ENCODE measurements at places on chromosomes 1 and 21.
A peak's percentile ranks its signal among the peaks of the same experiment; 100 is the strongest.

- no peak overlapping the region for H3K27ac ChIP-seq
- peaks cover 3% of the 10 kb centered on the region for H3K4me1 ChIP-seq
- H3K4me3 ChIP-seq = no peak overlapping the region
- no peak for DNase-seq
Measured at GRCh38 chr1:234763367-234763766, 153.4 kb upstream of the IRF2BP2 start.

GRCh38 chr1:196317535-196318522 lies 290.4 kb downstream of the KCNT2 start:
- H3K27me3 ChIP-seq = no peaks in the 10 kb centered on the region
- no peaks in the 10 kb centered on the region for H3K4me1 ChIP-seq
- H3K36me3 ChIP-seq = no peaks in the 10 kb centered on the region
- DNase-seq = peak; percentile 62
- no peak overlapping the region for H3K27ac ChIP-seq

DNA sequence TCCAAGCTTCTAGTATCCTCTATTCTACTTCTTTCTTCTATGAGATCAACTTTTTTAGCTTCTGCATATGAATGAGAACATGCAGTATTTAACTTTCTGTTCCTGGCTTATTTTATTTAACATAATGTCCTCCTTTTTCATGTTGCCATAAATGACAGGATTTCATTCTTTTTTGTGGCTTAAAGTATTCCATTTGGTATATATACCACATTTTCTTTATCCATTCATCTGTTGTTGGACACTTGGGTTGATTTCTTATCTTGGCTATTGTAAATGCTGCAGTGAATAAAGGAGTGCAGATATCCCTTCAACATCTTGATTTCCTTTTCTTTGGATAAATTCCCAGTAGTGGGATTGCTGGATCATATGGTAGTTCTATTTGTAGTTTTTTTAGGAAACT lies 209.6 kb downstream of the GPR52 start:
- no peak for DNase-seq
- no peak overlapping the region for H3K4me3 ChIP-seq
- H3K36me3 ChIP-seq = no peaks in the 10 kb centered on the region
- H3K27me3 ChIP-seq = no peaks in the 10 kb centered on the region

DNA sequence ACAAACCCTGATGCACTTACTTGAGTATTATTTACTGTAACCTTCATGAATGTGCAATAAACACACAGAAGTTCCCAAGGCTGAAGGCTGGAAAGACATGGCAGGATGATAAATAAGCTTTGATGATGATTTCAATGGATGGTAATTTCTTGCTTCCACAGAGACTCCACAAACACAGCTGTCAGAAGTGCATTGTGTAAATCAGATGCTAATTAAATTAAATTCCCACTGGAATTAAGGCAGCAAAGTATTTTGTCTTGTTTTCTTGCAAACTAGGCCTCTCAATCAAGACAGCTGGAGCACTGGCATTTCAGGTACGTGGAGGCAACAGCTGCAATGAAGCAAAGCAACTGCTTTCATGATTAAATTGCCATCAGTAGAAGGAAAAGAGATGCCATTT lies 24.1 kb downstream of the FAM177B start:
- H3K36me3 ChIP-seq = no peaks in the 10 kb centered on the region
- DNase-seq = no peak
- H3K27ac ChIP-seq = no peak overlapping the region
- H3K4me3 ChIP-seq = no peak overlapping the region
- H3K4me1 ChIP-seq = no peaks in the 10 kb centered on the region

GRCh38 chr1:53182111-53182593 lies 14.5 kb upstream of the CPT2 start:
- H3K27me3 ChIP-seq = no peaks in the 10 kb centered on the region
- no peak overlapping the region for H3K4me3 ChIP-seq
- DNase-seq = peak; percentile 88
- peak overlapping the region; percentile 88 for H3K27ac ChIP-seq

GRCh38 chr21:26962621-26963181 lies 4.2 kb downstream of the ADAMTS5 start:
- DNase-seq = no peak
- no peak overlapping the region for H3K4me3 ChIP-seq
- H3K27ac ChIP-seq = no peak overlapping the region
- peaks cover 34% of the 10 kb centered on the region for H3K27me3 ChIP-seq

DNA sequence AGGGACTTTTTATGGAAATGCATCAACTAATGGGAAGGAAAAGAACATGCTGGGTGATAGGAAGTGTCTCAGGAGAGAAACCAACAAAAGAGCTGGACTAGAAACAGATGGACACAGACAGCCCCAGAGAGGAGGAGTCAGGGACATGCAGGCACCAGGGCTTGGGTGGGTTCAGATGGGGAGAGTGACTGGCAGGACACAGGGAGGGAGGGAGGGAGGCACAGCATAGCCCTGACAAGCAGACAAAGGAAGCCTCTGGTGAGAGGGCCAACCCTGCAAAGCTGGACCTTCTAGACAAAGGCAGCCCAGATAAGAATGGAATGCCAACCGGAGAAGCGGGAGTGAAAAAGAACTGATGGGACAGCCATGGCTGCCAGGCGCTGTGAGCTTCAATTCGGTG lies 568.8 kb downstream of the AJAP1 start:
- no peaks in the 10 kb centered on the region for H3K4me1 ChIP-seq
- DNase-seq = no peak
- no peak overlapping the region for H3K4me3 ChIP-seq
- no peaks in the 10 kb centered on the region for H3K36me3 ChIP-seq
- H3K27me3 ChIP-seq = peaks cover 15% of the 10 kb centered on the region

DNA sequence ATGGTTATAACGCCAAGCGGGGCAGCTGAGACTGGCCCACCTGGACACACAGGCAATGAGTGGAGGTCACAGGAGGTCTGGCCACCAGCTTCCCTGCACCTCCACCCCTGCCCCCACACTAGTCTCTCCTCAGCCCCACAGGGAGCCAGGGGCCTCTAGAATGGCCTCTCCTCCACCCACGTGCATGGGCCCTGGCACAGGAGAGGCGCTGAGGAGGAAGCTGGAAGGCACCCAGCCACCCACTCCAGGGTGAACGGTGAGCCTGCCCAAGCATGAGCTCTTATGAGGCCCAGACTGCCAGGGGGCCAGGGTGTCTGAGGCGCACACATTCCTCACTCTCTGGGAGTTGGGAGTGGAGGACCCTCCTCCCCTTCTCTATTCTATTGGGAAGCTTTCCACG lies 22.2 kb downstream of the LRP8 start:
- H3K36me3 ChIP-seq = no peaks in the 10 kb centered on the region
- H3K27me3 ChIP-seq = no peaks in the 10 kb centered on the region
- DNase-seq = no peak
- H3K4me3 ChIP-seq = no peak overlapping the region

DNA sequence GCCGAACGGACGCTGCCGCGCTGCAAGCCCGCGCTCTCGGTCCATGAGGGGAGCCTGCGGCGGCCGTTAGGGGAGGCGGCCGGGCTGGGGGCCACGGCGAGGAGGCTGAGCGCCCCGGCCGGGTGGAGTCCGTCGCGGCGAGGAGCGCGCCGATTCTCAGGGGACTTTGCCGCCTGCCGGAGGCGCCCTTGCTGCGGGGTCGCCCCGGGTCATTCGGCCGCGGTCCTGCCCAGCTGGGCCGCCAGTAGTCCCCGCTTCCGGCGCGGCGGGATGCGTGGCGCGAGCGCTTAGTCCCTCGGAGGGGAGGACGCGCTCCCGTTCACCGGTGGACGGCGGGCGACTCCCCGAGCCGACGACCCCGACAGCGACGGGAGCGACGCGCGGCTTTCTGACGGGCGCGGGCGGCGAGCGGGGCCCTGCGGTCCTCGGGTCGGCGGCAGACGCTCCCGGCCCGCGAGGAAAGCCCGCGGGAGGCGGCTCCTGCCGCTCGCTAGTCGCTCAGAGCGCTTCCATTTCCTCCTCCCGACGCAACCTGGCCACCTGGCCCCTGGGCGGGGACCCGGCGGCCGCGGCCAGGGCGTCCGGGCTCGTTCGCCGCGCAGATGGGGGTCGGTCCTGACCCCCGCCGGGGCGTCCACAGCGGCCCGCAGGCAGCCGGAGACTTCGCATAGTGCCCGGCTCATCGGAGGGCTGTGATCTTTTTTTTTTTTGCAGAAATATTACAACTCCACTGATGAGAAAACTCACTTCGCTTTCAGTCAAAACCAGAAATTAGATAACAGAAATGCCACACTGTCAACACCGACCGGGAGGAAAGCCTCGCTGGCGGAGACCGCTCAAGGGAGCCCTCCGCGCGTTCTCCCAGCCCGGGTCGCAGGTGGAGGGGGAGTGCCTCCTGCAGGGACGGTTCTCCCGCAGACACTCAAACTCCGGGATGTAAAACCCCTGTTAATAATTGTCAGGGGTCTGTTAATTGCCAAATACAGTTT lies 641 bp upstream of the ZBTB21 start:
- peak overlapping the region; percentile 100 for H3K27ac ChIP-seq
- H3K4me3 ChIP-seq = peak overlapping the region; percentile 74
- peak; percentile 58 for DNase-seq
- no peaks in the 10 kb centered on the region for H3K36me3 ChIP-seq

GRCh38 chr1:209844695-209845407 lies 17.1 kb downstream of the UTP25 start:
- no peaks in the 10 kb centered on the region for H3K27me3 ChIP-seq
- no peaks in the 10 kb centered on the region for H3K36me3 ChIP-seq
- no peak overlapping the region for H3K27ac ChIP-seq
- H3K4me1 ChIP-seq = no peaks in the 10 kb centered on the region

- H3K27me3 ChIP-seq = no peaks in the 10 kb centered on the region
- DNase-seq = peak; percentile 62
- no peak overlapping the region for H3K4me3 ChIP-seq
Measured at GRCh38 chr1:210448297-210448892, 119.7 kb downstream of the HHAT start.

DNA sequence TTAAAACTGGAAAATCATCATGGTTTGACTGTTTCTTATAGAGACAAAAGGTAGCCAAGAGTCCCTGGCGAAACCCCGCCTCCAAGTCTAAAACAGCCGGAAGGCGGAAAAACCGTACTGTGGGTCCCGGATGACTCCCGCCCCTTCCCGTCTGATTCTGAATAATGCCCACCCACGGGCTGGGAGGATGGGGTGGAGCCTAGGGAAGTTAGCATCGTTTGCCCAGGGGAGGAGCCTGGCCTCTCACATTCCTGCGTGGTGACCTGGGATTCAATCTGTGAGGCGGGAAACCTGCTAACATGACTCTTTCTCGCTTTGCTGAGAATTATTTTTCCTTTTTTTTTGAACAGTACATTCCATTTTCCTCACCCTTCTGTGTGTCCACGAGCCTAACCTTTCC lies 124.9 kb downstream of the KCNK1 start:
- no peak for DNase-seq
- H3K4me3 ChIP-seq = no peak overlapping the region
- no peaks in the 10 kb centered on the region for H3K27me3 ChIP-seq
- H3K27ac ChIP-seq = no peak overlapping the region
- no peaks in the 10 kb centered on the region for H3K36me3 ChIP-seq
- no peaks in the 10 kb centered on the region for H3K4me1 ChIP-seq

DNA sequence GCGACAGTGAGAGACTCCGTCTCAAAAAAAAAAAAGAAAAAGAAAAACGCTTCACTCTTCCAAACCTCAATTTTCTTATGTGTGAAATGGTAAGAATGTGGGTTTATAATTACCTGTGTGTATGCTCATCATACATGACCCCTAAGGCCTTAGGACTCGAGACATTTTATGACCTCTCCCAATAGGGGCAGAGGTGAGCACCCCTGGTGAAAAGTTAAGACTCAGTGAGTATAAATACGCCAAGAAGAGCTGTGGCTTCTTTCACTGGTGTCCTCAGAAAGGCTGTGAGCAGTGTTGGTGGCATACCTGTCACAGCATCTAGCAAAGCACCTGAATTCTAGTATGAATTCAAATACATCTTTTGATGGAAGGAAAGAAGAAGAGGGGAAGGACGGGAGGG lies 7.8 kb upstream of the FCMR start:
- no peak overlapping the region for H3K4me3 ChIP-seq
- H3K27me3 ChIP-seq = no peaks in the 10 kb centered on the region
- no peaks in the 10 kb centered on the region for H3K36me3 ChIP-seq
- H3K4me1 ChIP-seq = no peaks in the 10 kb centered on the region

DNA sequence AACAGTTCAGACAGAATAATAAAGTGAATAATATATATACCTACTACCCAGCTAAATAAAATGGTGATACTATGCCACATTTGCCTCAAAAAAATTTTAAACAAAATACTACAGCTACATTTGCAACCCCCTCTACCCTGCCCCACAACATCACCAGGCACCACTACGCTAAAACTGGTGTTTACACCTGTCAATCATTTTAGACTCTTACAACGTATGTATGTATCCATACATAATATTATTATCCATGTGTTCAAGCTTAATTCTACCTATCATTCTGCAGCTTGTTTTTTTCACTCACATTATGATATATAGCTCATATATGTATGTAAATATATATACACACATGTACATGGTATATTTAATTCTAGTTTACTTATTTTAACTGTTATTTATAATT lies 62.5 kb downstream of the NIBAN1 start:
- DNase-seq = no peak
- H3K4me1 ChIP-seq = no peaks in the 10 kb centered on the region
- H3K36me3 ChIP-seq = no peaks in the 10 kb centered on the region
- no peaks in the 10 kb centered on the region for H3K27me3 ChIP-seq

DNA sequence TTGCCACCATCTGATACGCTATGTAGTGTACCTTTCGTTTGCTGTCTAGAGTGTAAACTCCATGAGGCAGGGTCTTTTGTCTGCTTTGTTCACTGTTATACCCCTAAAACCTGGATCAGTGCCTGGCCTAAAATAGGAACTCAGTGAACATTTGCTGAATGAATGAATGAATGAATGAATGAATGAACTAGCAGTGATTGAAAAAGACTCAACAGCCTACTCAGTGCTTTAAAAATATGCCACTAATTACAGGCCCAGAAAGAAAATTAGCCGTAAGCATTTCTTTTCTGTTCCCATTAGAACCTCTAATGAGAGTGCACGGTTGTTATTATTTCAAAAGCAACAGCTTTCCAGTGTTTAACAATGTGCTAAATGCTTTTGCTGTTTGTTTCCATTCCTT lies 69.3 kb upstream of the SYT6 start:
- H3K36me3 ChIP-seq = no peaks in the 10 kb centered on the region
- DNase-seq = no peak
- no peak overlapping the region for H3K4me3 ChIP-seq
- peaks cover 6% of the 10 kb centered on the region for H3K4me1 ChIP-seq

DNA sequence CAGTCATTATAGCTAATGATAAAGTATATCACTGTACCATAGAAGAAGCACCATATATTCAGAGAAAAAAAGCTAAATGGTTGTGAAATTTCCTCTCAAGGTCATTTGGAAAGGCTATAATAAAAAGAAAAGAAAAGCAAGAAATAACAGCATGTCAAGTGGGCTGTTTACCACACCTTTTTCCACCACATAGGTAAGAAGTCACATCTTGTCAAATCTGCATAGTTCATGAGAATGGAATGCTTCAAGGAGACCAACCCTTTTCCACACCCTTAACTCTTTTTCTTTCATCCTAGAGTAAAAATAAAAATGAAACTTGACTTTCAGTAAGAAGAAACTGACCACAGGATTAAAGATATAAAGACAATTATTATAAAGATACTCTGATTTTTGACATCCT lies 91.2 kb downstream of the ATP6V1G3 start:
- no peak overlapping the region for H3K4me3 ChIP-seq
- H3K4me1 ChIP-seq = no peaks in the 10 kb centered on the region
- H3K36me3 ChIP-seq = no peaks in the 10 kb centered on the region
